HCT116 (cell line): ENCODE measurements at places on chromosomes 6 and 20.
A peak's percentile ranks its signal among the peaks of the same experiment; 100 is the strongest.

DNA sequence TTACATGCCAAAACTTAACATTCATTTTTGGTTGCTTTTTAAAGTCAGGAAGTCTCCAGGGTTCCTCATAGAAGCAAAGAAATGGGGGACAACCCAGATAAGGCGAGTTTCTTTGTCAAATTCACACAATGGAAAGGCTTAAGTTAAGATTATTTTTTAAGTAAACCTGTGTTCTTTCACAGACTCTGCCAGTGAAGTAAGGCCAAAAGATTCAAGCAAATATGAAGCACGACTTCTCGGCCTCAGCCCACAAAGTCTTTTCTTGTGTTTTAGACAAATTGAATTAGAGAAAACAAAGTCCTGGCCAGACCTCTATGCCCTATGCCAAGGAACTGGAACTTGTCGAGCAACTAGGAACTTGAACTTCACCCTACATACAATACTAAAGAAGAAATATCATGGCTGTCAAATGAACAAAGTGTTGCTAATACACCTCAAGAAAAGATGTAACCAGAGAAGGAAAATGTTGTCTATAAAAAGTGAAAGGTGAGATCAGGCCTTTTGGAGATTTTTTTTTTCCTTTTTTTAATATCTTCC, 540.0 kb upstream of the JARID2 start:
- DNase-seq, result no peak

GRCh38 chr6:107666981-107667601, 157.0 kb downstream of the SCML4 start:
- DNase-seq, result no peak

- DNase-seq, result no peak
Measured at GRCh38 chr20:46122071-46122470, 4.0 kb downstream of the CD40 start.

- DNase-seq, result peak; percentile 80
Measured at GRCh38 chr6:52517502-52518278, 59.2 kb downstream of the TRAM2 start.

DNA sequence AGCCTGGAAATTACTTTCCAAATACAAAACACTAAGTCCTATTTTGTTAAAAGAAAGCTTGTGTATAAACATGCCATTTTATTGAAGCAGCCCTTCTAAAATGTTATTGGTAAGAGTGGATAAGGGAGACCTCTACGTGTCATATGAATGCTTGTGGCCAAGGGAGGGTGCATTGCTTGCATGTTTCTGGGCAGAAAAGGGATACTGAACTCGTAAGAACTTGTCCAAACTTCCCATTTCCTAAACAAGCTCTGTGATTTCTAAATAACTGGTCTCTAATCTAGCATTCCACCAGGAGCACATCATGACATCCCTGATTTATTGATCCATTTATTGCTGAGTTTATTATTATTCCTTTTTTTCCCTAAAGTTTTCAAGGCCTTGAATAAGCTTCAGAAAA, 474.1 kb downstream of the CD109 start:
- no peak for DNase-seq

GRCh38 chr20:595330-596308, 14.5 kb downstream of the TCF15 start:
- DNase-seq, result no peak

DNA sequence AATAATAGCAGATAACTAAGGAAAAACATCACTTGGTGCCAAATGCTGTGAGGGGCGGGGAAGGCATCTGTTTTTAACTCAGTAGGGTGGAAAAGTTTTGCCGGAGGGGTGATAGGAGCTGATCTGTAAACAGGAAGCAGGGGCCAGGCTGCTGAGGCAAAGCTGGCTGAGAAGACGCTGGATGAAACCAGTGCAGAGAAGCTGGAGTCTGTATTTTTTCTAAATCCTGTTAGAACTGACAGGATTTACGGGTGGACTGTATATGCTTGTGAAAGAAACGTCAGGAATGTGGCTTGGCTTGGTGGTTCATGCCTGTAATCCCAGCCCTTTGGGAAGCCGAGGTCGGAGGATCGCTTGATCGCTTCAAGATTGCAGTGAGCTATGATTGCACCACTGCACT, 5.6 kb downstream of the PCMTD2 start:
- no peak for DNase-seq

GRCh38 chr6:66103354-66103753, 396.3 kb upstream of the EYS start:
- no peak for DNase-seq
